Esophagus squamous epithelium (tissue), 5 donors: ENCODE measurements at places on chromosomes 1 and 21. TPM values are rescaled to one million over a fixed set of nuclear protein-coding genes. Genes with fewer than 3 reads are reported as not detected.

The RGSL1 gene
- not detected for total RNA-seq

The FMO2 gene
- total RNA-seq, result 63.1 TPM

The NTMT2 gene
- not detected for total RNA-seq

DNA sequence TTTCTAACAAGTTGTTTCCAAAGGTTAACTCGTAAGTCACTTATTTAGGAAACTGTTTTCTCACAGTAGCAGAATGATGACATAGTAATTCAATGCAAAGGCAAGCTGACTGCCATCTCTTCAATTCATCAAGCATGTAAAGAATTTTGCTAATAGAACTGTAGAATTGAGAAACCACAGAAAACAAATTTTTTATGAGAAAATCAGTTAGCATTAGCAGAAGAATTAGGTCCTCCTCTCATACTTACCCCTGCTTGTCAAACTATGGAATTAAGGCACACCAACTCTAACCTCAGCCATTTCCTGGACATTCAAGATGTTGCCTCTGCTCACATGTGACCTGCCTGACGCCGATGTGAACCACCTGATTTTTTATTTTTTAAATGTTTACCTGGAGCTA lies 115.2 kb downstream of the LRRC40 start:
- no peak for DNase-seq

DNA sequence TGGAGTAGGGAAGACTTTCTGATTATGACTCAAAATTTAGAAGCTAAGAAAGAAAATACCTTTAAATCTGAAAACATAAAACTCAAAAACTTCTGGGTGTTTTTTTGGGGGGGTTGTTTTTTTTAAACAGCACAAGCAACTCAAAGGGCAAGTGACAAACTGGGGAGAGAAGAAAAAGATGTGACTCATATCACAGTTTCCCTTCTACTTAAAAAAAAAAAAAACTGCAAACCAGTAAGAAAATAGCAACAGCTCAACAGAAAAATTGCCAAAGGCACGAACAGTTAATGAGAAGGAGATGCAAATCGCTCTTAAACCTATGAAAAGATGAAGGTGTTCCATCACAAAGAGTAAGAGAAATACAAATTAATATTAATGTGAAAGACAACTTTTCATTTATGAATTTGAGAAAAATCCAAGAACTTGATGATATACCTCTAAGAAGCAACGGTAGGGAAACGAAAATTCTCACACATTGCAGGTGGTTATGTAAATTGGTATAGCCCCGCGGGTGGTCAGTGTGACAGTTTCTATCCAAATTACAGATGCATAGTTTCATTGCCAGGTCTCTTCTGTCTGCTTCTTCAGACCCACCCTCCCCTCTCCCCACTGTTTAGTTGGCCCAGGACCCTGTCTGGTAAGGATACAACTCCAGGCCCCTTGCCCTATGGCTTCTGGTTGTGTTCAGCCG lies 9.0 kb downstream of the IFNAR2 start:
- no peak for DNase-seq

GRCh38 chr1:40636777-40637176 lies 28.7 kb downstream of the RIMS3 start:
- no peak for DNase-seq

GRCh38 chr1:11484321-11484655 lies 5.3 kb downstream of the DISP3 start:
- DNase-seq, result no peak

DNA sequence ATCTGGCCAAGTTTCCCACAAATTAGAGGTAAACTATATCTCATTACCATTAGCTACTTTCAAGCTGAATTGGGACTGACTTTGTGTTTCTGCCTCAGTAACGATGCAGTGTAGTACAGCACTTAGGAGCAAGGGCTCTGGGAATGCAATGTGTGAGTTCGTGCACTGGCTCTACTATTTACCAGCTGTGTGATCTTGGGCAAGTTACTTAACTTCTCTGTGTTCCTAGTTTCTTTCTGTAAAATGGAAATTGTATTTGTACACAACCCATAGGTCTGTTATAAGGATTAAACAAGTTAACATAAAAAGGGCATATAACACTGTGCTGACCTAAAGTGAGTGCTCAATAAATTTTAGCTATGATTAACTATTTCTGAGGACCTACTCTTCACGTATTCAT lies 65.0 kb upstream of the CSF1 start:
- no peak for DNase-seq

- DNase-seq, result no peak
Measured at GRCh38 chr21:20167059-20167458, 831.1 kb upstream of the NCAM2 start.

- no peak for DNase-seq
Measured at GRCh38 chr1:199085903-199086302, 447.1 kb downstream of the PTPRC start.

DNA sequence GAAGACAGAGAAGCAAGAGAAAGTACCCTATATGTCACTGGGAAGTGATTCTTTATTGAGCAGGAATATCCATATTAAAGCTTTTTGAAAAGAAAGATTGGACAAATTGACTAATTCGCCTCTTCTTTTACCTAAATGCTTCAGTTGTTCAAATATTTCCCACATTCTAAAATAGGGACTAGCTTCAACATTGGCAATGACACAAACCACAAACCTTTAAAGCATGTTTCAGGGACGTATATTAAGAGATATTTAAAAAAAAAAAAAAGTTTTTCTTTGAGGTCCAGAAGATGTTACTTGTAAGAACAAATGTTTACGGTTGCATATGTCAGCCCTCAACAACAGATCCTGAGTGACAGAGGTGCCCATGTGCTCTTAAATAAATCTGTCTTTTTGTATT lies 235.0 kb upstream of the NFIA start:
- DNase-seq, result no peak

GRCh38 chr1:11501491-11501897 lies 22.5 kb downstream of the DISP3 start:
- DNase-seq, result no peak

DNA sequence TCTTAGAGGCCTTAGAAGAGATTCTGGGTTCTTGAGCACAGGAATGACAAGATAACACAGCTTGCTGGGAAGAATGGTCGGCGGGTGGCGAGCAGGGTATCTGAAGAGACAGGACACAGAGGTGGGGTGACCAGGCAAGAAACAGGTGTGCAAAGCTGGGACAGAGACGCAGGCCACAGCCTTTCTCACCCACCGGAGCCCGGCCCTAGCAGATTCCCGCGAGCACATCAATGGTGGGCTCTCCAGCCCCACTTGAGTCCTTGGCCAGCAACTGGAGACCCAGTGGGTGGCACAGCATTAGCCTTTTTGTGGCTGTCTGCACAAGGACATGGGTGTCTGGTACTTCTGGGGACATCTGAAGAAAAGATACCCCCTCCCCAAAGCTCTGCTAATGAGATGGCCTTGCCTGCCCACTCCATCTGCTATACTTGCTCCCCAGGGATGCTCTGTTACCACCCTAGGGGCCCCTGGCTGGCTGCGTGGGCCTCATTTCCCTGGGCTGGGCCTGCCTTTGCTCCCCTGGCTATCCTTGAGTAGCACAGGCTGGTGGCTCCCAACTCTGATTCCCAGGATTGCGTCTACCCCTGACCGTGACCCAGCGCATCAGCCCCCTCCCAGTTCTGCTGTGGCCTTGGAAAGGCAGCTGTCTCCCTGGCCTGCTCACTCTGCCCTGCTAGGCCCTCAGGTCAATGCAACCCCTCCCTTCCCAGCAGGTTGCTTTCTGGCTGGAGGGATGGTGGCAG lies 127.2 kb upstream of the ADAR start:
- no peak for DNase-seq

- DNase-seq, result no peak
Measured at GRCh38 chr1:91527266-91527765, 26.7 kb downstream of the CDC7 start.
